ENCODE measurements at places on chromosomes 7 and 10. TPM values are rescaled to one million over a fixed set of nuclear protein-coding genes. Genes with fewer than 3 reads are reported as not detected.

DNA sequence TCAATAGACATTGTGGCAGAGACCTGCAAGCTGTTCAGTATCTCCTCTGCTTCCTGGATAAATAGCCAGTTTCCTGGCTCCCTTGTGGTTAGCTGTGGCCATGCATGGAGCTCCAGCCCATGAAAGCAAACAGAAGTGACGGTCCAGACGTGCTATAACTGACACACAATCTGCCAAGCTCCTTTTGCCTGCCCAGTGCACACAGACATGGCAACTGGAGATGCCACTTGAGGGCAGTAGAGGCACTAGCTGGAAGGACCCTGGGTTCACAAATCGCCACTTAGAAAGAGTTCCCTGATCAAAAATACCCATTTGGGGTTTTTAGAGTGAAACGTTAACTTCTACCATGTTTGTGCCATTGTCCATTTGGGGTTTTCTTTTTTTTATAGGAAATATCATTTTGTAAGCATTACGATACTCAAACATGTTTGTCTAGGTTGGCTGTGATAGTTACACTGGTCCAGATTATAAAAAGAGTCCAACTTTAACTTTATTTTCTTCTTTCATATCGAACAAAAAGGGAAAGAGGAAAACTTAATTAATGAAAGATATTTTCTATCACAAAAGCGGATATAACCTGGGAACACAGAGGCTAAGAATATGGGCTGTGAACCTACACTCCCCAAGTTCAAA lies 31.3 kb downstream of the KIN start:
- DNase-seq: no peak

- DNase-seq: no peak
Observed at GRCh38 chr7:65798111-65799075, 74.5 kb upstream of the VKORC1L1 start.

The SPDYE18 gene
- polyA plus RNA-seq: 0.68 TPM

The HSPA12A gene
- polyA plus RNA-seq: 34.2 TPM

The CARD11 gene
- polyA plus RNA-seq: 2.3 TPM

Measured in left renal pelvis (tissue), 4 donors.